ENCODE measurements at places on chromosomes 2 and 18.

DNA sequence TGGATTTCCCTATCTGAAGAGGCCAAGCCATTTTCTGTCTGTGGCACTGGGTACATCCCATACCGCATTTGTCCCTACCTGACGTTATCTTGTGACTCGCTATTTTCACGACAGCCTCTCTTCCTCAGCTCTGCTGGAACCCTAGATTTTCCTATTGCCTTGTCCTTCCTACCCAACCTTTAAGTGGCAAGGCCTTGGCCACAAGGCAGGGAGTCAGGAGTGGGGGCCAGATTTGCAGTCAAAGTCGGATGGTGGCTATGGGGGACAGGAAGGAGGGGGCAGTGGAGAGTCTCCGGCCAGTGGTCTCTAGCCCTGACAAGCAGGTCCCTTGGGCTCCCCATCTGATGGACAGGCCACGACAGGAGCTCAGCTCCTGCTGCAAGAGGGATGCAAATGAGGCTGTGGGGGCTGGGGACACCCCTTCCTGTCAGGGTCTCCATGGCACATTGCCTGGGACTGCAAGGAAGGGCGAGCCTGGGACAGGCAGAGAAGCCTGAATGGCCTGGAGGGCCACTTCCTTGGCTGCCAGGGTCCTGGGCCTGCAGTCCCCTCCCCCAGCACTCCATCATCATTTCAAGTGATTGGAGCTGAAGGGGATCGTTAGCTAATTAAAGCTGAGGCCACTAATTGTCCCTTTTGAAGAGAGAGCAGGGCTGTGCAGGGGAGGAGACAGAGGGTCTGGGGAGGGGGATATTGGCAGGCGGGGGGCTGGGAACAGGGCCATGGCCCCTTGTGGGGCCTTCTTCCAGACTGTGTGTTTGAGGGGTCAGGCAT, 6.3 kb upstream of the ECEL1 start:
- no peaks in the 10 kb centered on the region for H3K27me3 ChIP-seq
- no peak overlapping the region for H3K4me3 ChIP-seq
- H3K27ac ChIP-seq: no peak overlapping the region
- no peaks in the 10 kb centered on the region for H3K4me1 ChIP-seq

GRCh38 chr18:49322765-49323490, 137.5 kb downstream of the DYM start:
- no peak overlapping the region for H3K4me3 ChIP-seq
- H3K27me3 ChIP-seq: no peaks in the 10 kb centered on the region
- H3K4me1 ChIP-seq: peaks cover 12% of the 10 kb centered on the region
- H3K36me3 ChIP-seq: no peaks in the 10 kb centered on the region
- no peak overlapping the region for H3K27ac ChIP-seq

GRCh38 chr2:2550856-2551255, 219.8 kb upstream of the MYT1L start:
- no peak overlapping the region for H3K4me3 ChIP-seq
- H3K36me3 ChIP-seq: no peaks in the 10 kb centered on the region
- H3K27ac ChIP-seq: no peak overlapping the region
- no peaks in the 10 kb centered on the region for H3K27me3 ChIP-seq

DNA sequence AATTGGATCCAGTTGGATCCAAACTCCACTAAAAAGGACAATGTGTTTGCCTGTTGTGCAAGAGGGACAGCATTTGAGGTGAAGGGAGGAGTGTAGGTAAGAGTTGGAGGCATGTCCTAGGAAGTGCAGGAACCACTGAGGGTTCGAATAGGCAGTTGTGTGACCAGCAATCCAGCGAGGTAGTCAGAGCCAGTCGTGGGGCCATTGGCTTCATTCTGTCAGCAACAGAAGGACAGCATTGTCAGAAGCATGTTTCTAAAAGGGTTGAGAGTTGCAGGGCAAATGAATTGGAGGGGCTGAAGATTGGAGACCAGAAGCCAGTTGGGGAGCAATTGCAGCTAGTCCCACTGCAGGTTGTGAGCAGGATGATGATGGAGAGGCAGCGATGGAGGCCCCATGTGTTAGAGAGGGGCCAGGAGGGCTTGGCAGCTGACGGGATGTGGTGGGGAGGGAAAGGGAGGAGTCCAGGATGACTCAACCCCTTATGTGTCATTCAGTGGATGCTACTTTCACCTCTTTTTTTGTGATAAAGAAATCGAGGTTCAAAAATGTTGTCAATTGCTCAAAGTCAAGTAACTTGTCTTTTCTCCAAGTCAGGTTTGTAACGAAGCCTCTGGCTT, 96.7 kb upstream of the SIX3 start:
- H3K27ac ChIP-seq: no peak overlapping the region
- H3K27me3 ChIP-seq: no peaks in the 10 kb centered on the region

DNA sequence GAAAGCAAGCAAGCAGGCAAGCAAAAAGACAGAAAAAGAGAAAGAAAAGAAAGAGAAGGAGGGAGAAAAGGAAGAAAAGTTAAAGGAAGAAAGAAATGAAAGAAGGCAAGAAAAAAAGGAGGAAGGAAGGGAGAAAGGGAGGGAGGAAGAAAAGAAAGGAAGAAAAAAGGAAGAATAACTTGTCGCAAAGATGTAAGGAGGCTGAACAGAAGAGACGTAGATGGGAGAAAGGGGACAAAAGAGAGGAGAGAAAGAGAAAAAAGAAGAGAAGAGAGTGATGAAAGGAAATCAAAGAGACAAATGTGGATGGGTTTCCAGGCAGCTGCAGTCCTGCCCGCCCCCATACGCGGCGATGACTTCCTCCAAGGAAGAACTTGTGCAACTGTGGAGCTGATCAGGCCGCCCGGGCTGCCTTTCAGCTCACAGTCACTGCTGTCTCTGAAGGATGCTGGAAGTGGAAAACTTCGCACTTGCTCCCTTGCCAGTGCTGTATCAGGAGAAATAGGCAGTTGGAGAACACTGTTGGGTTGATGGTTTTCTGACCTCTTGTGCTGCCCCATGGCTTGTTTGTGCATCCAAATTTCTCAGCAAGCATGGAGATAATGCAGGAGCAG, 52.9 kb downstream of the TRIB2 start:
- no peaks in the 10 kb centered on the region for H3K27me3 ChIP-seq
- H3K27ac ChIP-seq: no peak overlapping the region
- H3K4me1 ChIP-seq: no peaks in the 10 kb centered on the region
- no peak overlapping the region for H3K4me3 ChIP-seq

DNA sequence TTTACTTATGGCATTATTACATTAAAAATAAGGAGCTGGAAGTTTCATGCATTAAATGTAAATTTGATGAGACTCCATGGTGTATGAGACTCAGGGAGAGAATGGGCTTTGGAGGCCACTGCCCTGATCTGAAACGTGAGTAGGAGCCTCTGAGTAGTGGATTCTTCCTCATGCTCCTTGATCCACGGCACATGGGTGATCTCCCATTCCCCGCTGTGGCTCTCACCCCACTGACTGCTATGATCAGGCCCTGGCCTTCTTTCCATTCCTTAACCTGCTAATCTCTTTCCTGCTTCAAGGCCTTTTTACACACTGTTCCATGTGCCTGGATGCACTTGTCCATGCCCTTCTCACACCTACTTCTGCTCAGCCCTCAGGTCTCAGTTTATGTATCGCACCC, 68.4 kb downstream of the SMAD7 start:
- DNase-seq: no peak
- no peaks in the 10 kb centered on the region for H3K27me3 ChIP-seq
- H3K4me3 ChIP-seq: no peak overlapping the region
- no peaks in the 10 kb centered on the region for H3K4me1 ChIP-seq

DNA sequence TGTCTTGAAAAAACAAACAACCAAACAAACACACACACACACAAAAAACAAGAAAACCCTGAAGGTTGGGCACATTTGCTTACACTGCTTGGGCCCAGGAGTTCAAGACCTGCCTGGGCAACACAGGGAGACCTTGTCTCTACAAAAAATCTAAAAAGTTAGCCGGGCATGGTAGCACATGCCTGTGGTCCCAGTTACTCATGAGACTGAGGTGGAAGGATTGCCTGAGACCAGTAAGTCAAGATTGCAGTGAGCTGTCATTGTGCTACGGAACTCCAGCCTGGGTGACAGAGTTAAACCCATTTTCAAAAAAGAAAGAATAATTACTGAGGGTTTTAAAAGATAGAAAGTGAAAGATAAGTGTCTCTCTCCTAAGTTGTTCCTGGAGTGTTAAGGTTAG, 103.4 kb downstream of the MBD5 start:
- no peaks in the 10 kb centered on the region for H3K36me3 ChIP-seq
- H3K27me3 ChIP-seq: no peaks in the 10 kb centered on the region
- DNase-seq: no peak
- no peak overlapping the region for H3K27ac ChIP-seq

GRCh38 chr2:121388371-121388770, 103.4 kb upstream of the TFCP2L1 start:
- no peaks in the 10 kb centered on the region for H3K4me1 ChIP-seq
- no peak overlapping the region for H3K27ac ChIP-seq
- peaks cover 19% of the 10 kb centered on the region for H3K36me3 ChIP-seq
- H3K4me3 ChIP-seq: no peak overlapping the region
- DNase-seq: peak; percentile 27

- H3K4me3 ChIP-seq: peak overlapping the region; percentile 84
- H3K36me3 ChIP-seq: no peaks in the 10 kb centered on the region
- H3K4me1 ChIP-seq: no peaks in the 10 kb centered on the region
Observed at GRCh38 chr2:69830045-69830905, 815 bp downstream of the GMCL1 start.

DNA sequence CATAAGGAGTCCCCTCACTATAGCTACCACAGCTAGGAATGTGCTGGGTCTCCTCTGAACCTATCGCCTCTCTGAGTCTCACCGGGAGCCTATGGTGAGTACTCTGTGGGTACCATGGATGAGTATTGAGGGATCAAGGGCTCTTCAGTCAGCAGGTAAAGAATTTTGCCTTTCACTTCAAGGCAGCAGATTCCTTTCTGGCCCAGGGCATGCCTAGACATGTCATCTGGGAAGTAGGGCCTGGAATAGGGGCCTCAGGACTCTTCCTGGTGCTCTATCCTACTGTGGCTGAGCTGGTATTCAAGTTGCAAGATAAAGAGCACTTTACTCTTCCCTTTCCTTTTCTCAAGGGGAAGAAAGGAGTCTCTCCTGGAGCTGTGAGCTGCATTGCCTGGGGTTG, 85.6 kb upstream of the LHCGR start:
- H3K27ac ChIP-seq: no peak overlapping the region
- H3K4me1 ChIP-seq: no peaks in the 10 kb centered on the region
- H3K4me3 ChIP-seq: no peak overlapping the region
- no peak for DNase-seq
- no peaks in the 10 kb centered on the region for H3K27me3 ChIP-seq
- no peaks in the 10 kb centered on the region for H3K36me3 ChIP-seq

DNA sequence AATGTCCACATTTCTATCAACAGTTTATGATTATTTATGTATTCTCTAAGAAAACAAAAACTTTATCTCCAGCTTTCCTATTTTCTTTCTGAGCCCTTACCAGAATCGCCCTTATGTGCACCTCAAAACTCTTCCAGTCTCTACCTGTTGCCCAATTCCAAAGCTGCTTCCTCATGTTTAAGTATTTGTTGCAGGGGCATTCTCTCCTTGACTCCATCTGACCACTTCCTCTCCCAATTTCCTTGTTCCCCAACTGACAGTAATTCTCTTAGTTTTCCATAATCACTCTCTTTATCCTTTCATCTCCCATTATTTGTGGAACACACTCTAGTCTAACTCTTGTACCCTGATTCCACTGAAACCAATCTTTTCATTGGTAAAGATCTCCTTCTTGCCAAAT, 105.4 kb upstream of the RBBP8 start:
- no peak overlapping the region for H3K4me3 ChIP-seq
- no peaks in the 10 kb centered on the region for H3K27me3 ChIP-seq
- no peaks in the 10 kb centered on the region for H3K36me3 ChIP-seq
- H3K4me1 ChIP-seq: no peaks in the 10 kb centered on the region
- no peak overlapping the region for H3K27ac ChIP-seq
- no peak for DNase-seq

DNA sequence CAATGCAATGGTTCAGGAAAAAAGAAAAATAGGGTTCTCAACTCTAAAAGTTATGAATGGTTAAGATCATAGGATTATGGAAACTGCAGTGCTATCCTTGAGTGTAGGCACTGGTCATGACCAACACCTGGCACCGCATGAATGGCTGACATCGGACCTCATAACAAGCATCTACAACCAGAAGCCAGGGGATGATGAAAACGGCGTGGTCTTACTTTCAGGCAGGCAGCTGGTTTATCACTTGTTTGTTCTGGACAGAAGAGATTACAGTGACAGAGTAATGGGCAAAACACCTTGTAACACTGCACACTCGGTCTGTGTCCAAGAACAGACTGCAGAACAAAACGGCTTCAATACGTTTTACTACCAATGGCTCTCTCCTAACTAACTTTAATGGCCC, 132.8 kb downstream of the STK39 start:
- H3K36me3 ChIP-seq: no peaks in the 10 kb centered on the region
- no peak overlapping the region for H3K4me3 ChIP-seq
- H3K4me1 ChIP-seq: no peaks in the 10 kb centered on the region
- no peak overlapping the region for H3K27ac ChIP-seq

DNA sequence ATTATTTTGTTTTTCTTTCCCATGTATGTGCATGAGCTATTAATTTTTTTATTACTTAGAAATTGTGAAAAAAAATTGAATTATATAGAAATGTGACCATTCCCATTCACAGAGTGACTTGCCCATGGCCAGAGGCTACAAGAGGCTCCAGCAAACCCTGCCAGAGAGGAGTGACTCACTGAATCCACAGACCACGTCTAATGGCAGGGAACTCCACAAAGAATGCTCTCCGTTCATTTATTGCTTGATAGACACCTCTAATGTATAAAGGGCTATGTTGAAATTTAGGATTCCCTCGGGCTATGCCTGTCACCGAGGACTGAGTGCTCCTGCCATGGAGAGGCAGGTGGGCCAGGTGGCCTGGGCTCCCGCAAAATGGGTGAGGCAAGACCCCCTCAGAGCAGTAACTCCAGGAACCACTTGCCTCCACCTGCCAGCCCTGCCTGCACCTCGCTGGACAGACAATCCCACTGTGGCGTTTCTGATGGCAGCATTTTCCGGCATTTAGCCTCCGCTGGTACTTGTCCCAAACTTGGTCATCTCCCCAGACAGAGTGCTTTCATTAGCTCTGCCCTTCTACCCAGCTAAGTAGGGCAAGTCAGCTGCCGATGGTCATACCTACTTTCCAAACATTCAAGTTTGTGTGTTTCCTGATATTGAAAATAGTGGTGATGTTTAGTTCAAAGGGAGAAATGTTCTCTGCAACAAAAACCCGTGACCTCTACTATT, 200.3 kb downstream of the PRKCE start:
- H3K4me3 ChIP-seq: no peak overlapping the region
- H3K4me1 ChIP-seq: no peaks in the 10 kb centered on the region
- no peaks in the 10 kb centered on the region for H3K27me3 ChIP-seq
- no peak overlapping the region for H3K27ac ChIP-seq
- H3K36me3 ChIP-seq: no peaks in the 10 kb centered on the region
- DNase-seq: no peak

GRCh38 chr2:215764441-215765048, 248.8 kb downstream of the MREG start:
- no peaks in the 10 kb centered on the region for H3K36me3 ChIP-seq
- H3K27me3 ChIP-seq: no peaks in the 10 kb centered on the region
- H3K4me3 ChIP-seq: no peak overlapping the region
- H3K27ac ChIP-seq: no peak overlapping the region
- no peak for DNase-seq

GRCh38 chr18:79487183-79487800, 91.6 kb downstream of the NFATC1 start:
- no peak overlapping the region for H3K4me3 ChIP-seq
- DNase-seq: no peak
- H3K36me3 ChIP-seq: no peaks in the 10 kb centered on the region
- no peaks in the 10 kb centered on the region for H3K27me3 ChIP-seq
- no peaks in the 10 kb centered on the region for H3K4me1 ChIP-seq
